Activated CD4-positive, alpha-beta T cell treated with anti-CD3 and anti-CD28 coated beads, Interleukin-2, amount 10 ng/mL, durations not matched to agents 7 days and 5 days (primary cell): ENCODE measurements at places on chromosomes 12 and 14. TPM values are rescaled to one million over a fixed set of nuclear protein-coding genes. Genes with fewer than 3 reads are reported as not detected.

GRCh38 chr14:52078721-52079120, 9.9 kb upstream of the NID2 start:
- H3K4me1 ChIP-seq: no peaks in the 10 kb centered on the region
- H3K27ac ChIP-seq: no peak overlapping the region
- H3K36me3 ChIP-seq: no peaks in the 10 kb centered on the region
- no peak for DNase-seq
- H3K4me3 ChIP-seq: no peak overlapping the region

DNA sequence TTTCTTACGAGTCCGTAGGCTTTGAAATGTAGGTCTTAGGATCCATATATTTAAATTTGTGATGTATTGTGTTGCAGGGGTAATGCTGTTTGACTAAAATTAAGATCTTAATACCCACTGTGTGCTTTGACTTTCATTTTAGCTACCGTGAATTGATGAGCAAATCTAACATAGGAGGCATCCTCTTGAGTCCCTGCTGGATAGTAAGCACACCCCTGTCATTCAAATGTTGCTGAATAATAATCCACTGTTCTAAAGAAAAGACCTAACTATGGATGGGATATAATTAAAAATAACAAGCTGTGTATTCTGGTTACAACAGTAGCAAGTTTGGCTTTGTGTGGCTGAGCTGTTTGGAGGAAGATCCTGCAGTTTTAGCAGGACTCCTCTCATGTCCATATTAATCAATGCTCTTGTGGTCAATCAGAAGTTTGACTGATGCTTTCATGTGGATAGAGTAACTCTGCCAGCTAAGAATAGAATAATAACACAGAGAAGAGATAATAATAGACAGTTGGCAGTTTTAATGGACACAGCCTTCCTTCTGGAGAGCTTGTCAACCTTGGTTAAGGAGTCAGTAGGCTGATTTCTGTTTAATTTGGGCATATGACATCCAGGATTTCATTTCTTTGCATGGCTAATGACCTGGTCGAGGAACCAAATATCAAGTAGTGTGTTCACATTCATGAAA, 148.1 kb upstream of the MIS18BP1 start:
- no peak for DNase-seq
- no peak overlapping the region for H3K4me3 ChIP-seq
- H3K36me3 ChIP-seq: no peaks in the 10 kb centered on the region
- H3K27me3 ChIP-seq: no peaks in the 10 kb centered on the region
- no peak overlapping the region for H3K27ac ChIP-seq

DNA sequence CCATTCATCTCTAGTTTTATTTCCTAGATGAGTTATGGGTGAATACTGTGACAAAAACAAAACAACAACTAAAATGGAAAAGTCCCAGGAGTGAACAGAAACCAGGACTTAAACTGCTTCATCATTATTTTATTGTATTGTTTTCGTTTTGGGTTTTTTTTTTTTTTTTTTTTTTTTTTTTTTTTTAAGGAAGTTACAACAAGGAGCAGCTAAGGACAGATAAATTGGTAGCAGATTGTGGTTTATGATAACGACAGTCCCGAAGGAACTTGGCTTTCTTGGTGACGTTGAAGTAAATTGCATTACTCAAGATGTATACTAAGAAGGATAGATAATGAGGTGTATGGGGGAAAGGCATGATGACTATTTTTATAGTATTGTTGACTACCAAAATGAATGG, 866.3 kb downstream of the NRXN3 start:
- no peak for DNase-seq
- H3K36me3 ChIP-seq: no peaks in the 10 kb centered on the region
- H3K27me3 ChIP-seq: no peaks in the 10 kb centered on the region
- no peaks in the 10 kb centered on the region for H3K4me1 ChIP-seq
- no peak overlapping the region for H3K27ac ChIP-seq
- H3K4me3 ChIP-seq: no peak overlapping the region

GRCh38 chr12:72277415-72277814, 5.2 kb downstream of the TRHDE start:
- no peaks in the 10 kb centered on the region for H3K4me1 ChIP-seq
- H3K27me3 ChIP-seq: peaks cover 18% of the 10 kb centered on the region
- no peaks in the 10 kb centered on the region for H3K36me3 ChIP-seq
- H3K4me3 ChIP-seq: no peak overlapping the region

DNA sequence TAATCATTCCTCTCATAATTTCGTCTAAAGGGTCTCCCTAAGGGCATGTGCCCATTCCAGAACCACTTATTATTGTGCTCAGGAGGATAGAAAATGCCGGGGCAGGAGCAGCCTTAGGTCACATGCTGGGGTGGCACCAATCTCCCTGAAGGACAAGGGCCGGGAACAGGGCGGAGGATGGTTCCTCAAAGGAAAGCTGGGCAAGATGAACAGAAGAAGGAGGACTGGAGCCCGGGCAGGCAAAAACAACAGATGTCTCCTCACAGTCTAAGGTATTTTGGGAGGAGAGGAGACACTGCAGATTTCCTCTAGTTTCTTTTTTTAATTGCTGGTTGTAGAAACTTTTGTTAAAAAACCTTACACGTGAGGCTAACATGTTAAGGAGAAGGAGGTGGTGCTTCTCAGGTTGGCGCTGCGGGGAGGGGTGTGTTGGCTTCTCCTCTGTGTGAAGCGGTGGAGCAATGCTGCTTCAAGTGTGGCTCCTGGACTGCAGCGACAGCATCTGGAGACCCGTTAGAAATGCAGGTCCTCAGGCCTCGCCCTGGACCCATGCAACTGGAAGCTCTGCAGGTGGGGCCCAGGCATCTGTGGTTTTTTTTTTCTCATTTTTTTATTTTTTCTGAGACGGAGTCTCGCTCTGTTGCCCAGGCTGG, 164.8 kb downstream of the AACS start:
- H3K27ac ChIP-seq: no peak overlapping the region
- no peak for DNase-seq
- no peaks in the 10 kb centered on the region for H3K4me1 ChIP-seq
- H3K36me3 ChIP-seq: no peaks in the 10 kb centered on the region
- peaks cover 6% of the 10 kb centered on the region for H3K27me3 ChIP-seq

GRCh38 chr12:1688086-1688710, 2.7 kb upstream of the ADIPOR2 start:
- DNase-seq: no peak
- H3K27ac ChIP-seq: no peak overlapping the region
- peaks cover 5% of the 10 kb centered on the region for H3K36me3 ChIP-seq
- peaks cover 12% of the 10 kb centered on the region for H3K27me3 ChIP-seq

- H3K36me3 ChIP-seq: peaks cover 43% of the 10 kb centered on the region
- peaks cover 74% of the 10 kb centered on the region for H3K4me1 ChIP-seq
Observed at GRCh38 chr12:53219292-53219955, 12.4 kb upstream of the ITGB7 start.

- no peak overlapping the region for H3K4me3 ChIP-seq
- no peaks in the 10 kb centered on the region for H3K36me3 ChIP-seq
- H3K4me1 ChIP-seq: peaks cover 6% of the 10 kb centered on the region
- no peak overlapping the region for H3K27ac ChIP-seq
Observed at GRCh38 chr12:66852765-66853164, 173.9 kb upstream of the GRIP1 start.

DNA sequence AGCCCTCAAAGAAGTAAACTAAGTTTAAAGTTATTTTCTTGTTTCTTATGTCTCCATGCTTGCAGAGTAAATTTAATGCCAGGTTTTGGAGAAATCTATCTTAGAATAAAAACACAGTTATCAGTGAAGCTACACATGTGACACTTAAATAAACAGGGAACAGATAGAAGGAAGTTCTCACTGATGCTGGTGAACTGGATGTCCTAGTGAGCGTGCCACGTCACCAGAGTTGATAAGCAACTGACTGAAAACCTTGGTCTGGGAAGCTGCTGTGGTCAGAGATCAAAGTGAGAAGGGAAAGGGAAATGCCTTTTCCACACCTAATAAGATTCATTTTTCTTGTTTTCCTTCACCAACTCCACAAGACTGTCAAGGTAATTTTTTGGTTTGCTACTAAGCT, 74.8 kb upstream of the PCED1B start:
- no peaks in the 10 kb centered on the region for H3K36me3 ChIP-seq
- no peak overlapping the region for H3K27ac ChIP-seq
- no peak for DNase-seq
- H3K4me1 ChIP-seq: no peaks in the 10 kb centered on the region
- peaks cover 13% of the 10 kb centered on the region for H3K27me3 ChIP-seq

DNA sequence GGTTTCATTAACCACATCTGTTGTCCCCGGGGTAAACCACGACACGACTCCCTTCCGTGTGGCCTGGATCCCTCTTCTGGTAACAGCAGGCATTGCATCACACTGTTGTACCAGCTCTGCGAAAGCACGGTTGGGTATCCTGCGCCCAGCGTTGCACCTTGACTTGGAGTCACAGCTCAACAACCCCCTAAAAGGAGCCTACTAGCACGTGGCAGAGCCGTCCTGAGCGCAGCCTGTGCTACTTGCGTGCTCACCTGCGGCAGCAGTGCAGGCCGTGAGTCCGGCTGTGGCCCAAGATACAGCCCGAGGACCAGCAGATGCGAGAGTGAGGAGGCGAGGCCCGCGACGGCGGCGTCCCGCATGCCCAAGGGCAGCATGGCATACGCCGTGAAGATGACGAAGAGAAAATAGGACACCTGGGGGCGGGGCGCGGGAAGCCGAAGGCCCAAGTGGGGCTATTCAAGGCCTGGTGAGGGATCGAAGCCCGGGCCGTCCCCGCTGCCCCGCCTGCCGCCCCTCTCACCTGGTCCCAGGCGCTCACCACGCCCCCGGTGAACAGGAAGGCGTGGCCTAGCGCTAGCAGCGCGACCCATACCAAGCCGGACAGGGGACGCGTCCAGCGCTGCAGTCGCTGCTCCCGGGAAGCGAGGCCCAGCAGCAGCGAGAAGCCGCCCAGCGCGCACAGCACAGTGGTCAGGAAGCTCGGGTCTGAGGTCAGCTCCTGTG, 2.4 kb downstream of the ADCY4 start:
- peak; percentile 92 for DNase-seq
- peak overlapping the region; percentile 30 for H3K4me3 ChIP-seq
- H3K27me3 ChIP-seq: peaks cover 38% of the 10 kb centered on the region
- peaks cover 17% of the 10 kb centered on the region for H3K36me3 ChIP-seq
- H3K27ac ChIP-seq: peak overlapping the region; percentile 74
- peaks cover 64% of the 10 kb centered on the region for H3K4me1 ChIP-seq

DNA sequence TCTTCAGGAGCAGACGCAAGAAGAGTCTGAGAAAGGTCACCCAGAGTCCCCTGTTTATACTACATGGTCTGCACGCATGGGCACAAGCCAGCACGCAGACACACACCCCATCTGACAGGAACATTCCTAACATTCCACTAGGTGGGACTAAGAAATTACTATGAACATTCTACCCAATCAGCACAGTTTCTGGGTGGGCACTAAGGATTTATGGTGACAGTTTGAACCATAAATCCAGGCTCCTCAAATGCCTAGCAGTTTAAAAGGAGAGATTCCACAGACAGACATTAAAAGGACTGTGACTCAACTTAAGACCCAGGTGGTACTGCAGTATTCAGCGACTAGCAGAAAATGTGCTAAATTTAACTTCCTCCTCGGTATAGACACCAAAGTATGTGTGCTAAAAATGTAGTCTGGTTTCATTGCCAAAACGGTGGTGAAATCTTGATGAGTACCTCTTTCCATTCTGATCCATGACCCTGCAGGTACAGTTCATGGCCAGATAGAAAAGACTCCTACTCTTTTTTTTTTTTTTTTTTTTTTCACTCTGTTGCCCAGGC, 16.2 kb downstream of the ABHD4 start:
- no peak overlapping the region for H3K27ac ChIP-seq
- no peak for DNase-seq
- H3K36me3 ChIP-seq: peaks cover 13% of the 10 kb centered on the region
- no peak overlapping the region for H3K4me3 ChIP-seq
- no peaks in the 10 kb centered on the region for H3K4me1 ChIP-seq
- H3K27me3 ChIP-seq: no peaks in the 10 kb centered on the region

DNA sequence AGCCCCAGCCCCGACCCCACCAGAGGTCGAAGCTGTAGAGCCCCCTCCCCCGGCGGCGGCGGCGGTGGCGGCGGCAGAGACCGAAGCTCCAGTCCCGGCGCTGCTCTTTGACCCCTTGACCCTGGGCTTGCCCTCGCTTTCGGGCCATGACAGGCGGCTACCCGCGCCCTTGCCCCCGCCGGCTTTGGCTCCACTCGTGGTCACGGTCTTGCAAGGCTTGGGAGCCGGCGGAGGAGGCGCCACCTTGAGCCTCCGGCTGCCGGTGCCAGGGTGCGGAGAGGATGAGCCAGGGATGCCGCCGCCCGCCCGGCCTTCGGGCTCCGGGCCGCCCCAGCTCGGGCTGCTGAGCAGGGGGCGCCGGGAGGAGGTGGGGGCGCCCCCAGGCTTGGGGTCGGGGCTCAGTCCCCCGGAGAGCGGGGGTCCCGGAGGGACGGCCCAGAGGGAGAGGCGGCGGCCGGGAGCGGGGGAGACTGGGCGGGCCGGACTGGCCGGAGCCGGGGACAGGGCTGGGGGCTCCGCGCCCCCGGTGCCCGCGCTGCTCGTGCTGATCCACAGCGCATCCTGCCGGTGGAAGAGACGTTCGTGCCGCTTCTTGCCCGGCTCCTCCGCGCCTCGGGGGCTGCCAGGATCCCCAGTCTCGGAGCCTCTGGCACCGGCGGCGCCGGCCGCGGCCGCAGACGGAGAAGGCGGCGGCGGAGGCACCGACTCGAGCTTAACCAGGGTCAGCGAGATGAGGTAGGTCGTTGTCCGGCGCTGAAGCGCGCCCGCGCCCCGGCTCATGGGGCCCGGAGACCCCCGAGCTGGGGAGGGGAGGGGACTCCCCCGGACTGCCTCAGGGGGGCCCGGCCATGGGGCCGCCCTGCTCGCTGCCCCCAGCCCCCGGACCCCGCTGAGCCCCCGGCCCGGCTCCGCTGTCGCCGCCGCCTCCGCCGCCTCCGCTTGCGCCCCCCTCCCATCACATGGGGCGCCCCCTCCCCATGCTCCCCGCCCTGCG, 778 bp downstream of the AGAP2 start:
- no peak for DNase-seq
- no peaks in the 10 kb centered on the region for H3K27me3 ChIP-seq
- H3K27ac ChIP-seq: no peak overlapping the region
- peaks cover 47% of the 10 kb centered on the region for H3K36me3 ChIP-seq
- no peak overlapping the region for H3K4me3 ChIP-seq

The IFI27L2 gene
- 76.0 TPM for total RNA-seq

The AQP5 gene
- total RNA-seq: not detected

The LRRK2 gene
- total RNA-seq: not detected

The PAPOLA gene
- total RNA-seq: 197 TPM

The XRCC3 gene
- 36.4 TPM for total RNA-seq

The TOMM20L gene
- not detected for total RNA-seq

The OAS2 gene
- total RNA-seq: 420 TPM

The IFNG-AS1 gene
- total RNA-seq: not detected

The KRT8 gene
- total RNA-seq: 0.57 TPM
